NCI-H1436 (cell line): ENCODE measurements at places on chromosomes 7 and 10.

GRCh38 chr7:148566736-148567135, 23.8 kb upstream of the C7orf33 start:
- DNase-seq: no peak

GRCh38 chr7:132857031-132857430, 224.9 kb downstream of the CHCHD3 start:
- no peak for DNase-seq

DNA sequence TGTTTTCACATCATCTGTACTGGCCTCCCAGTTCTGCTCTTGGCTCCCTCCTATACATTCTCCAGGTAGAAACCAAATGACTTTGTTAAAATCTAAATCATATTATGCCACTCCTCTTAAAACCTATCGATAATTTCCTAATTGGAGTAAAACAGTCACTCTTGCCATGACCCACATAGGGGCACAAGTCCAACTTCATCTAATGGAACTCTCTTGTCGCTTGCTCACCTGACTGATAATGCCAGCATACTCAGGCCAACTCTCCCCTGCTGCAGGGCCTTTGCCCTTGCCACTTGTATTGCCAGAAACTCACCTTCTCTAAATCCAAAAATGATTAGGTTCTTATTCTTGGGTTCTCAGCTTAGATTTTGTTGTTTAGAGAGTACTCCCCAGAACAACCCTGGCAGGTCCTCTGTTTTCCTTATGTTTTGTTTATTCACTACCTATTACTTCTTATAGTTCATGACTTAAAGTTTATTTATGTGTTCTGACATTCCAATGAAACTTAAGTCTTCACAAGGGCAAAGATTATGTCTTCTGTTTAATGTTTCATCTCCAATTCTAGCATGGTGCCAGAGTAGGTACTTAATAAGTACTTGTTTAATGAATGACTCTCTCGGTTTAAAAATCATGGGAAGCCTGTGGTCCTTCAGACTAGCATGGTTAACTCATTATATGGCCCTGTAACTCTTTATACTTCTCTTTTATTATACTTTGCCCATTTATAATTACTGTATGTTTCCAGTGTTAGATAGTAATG, 345.9 kb upstream of the SMIM30 start:
- no peak for DNase-seq

DNA sequence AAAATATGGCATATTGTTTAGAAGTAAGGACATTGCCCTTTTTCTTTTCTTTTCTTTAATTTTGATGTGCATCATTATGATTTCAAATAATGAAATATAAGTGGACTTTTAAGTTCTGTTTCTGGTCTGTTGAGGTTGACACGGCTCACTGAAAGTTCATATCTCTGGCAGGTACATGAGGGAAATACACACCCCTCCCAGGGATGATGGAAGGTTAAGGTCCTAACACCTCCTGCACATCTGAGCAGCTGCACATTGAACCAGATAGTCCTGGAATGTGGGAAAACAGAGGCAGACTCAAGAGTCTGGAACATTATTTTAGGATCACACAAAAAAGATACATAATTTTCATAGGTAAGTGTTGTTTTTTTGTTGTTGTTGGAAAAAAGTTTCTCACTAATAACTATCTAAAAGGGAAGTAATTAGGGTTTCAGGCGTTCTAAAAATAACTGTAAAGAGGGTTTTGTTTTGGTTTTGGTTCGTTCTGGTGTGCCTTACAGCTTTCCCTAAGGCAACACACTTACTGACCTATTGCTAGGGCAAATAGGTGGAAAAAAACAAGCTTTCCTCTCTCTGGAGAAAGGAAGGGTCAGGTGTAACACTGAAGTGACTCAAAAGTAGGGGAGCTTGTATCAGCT, 201.2 kb upstream of the PRKCQ start:
- DNase-seq: no peak

- no peak for DNase-seq
Measured at GRCh38 chr10:60822809-60823208, 44.5 kb downstream of the CDK1 start.

DNA sequence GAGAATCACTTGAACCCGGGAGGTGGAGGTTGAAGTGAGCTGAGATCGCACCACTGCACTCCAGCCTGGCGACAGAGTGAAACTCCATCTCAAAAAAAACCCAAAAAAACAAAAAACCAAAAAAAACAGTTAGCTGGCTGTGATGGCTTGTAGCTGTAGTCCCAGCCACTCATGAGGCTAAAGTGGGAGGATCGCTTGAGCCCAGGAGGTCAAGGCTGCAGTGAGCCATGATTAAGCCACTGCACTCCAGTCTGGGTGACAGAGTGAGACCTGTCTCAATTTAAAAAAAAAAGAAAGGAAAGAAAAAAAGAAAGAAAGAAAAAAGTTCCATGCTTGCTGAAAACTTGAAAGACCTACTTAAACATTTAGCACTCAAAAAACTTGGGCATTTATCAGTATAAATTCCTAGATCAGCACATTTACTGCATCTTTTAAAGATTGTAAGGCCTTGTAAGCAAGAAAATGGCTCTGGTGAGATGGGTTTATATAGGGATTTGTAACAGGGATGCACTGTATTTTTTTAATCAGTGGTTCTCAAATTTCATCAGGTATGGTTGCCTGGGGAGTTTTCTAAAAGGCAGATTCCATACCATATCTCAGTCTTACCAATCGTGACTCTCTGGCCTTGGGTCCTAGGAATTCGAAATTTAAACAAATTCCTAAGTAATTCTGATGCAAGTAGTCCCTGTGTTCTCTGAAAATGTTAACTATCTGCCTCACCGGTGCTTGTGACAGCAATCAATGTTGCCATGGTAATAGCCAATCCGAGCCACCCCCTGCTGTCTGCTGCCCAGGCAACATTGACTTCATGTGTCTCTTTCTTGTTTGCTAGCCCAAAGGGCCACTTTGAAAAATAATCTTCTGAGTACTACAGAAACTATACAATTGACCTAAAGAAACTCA, 11.5 kb upstream of the NT5C2 start:
- DNase-seq: no peak

- no peak for DNase-seq
Measured at GRCh38 chr7:106080300-106080987, 31.7 kb downstream of the SYPL1 start.

- no peak for DNase-seq
Measured at GRCh38 chr10:80289451-80290287, at the start of gene MAT1A. Gene MAT1A (minus strand): TSS chr10:80289658. CDS start chr10:80289423, 235 bp downstream.

- DNase-seq: no peak
Measured at GRCh38 chr7:84175461-84175860, 19.1 kb downstream of the SEMA3A start.

DNA sequence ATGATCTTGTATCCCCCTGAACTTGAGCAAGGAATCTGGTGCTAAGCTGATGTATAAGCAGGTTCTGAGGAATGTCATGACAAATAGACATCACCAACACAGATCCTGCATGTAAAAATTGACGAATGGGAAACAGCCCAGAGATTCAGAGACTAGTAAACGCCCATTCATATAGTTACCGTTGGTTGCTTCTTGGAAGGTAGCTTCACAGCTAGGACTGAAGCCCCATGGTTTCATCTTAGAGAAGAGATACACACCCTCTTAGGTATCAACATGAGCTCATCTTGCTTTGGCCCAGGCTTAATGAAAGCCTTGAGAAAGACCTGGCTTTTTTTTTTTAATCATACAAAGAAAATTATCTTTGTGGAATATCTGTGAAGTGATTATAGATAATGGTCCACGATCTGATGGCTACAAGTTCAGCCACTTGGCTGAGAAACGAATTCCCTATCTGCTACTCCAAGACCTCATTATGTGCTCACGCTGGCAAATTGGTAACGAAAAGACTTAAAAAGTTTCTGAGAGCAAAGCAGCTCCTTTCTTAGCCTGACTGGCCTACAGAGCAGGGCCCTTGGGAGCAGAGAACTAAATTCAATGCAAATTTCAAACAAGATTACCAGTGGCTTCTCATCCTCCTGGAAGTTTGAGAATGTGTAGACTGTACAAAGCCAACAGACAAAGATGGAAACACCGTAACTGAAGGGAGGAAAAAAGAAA, 181.1 kb downstream of the NRP1 start:
- DNase-seq: no peak

DNA sequence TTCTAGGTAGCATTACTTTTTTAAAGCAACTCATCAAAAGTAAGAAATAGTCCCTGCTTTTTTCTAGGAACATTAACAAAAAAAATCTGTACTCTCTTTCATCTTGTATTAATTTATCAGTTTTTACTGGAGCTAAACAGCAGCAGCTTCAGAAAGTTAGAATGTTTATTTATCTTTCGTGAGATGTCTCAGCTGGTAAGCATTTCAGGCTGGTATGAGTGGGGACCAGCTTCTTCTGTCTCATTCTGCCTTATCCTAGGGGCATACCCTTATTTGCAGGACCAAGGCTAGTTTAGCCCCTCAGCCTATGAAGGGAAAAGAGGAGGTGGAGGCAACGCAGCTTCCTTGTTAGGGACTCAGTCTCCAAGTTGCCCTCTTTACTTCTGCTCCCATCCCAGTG, 35.1 kb downstream of the LANCL2 start:
- no peak for DNase-seq

DNA sequence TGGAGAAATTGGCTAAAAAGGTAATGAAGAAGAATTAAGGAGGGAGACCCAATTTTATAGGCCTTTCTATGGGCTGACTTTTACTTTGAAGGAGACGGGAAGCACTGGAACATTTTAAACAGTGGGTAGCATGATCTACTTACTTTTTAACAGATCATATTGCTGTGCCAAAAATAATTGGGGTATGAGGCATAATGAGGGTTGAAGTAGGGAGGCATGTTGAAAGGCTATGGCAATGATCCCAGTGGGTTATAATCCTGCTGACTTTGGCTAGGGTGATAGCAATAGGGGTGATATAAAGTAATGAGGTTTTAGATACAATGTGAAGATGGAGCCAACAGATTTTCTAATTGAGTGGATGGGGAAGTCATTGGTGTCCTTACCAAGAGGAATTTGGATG, 73.2 kb downstream of the GPR37 start:
- DNase-seq: no peak

- no peak for DNase-seq
Measured at GRCh38 chr7:141695803-141696289, 6.1 kb downstream of the DENND11 start.

GRCh38 chr10:120765226-120765803, 85.8 kb upstream of the WDR11 start:
- no peak for DNase-seq

DNA sequence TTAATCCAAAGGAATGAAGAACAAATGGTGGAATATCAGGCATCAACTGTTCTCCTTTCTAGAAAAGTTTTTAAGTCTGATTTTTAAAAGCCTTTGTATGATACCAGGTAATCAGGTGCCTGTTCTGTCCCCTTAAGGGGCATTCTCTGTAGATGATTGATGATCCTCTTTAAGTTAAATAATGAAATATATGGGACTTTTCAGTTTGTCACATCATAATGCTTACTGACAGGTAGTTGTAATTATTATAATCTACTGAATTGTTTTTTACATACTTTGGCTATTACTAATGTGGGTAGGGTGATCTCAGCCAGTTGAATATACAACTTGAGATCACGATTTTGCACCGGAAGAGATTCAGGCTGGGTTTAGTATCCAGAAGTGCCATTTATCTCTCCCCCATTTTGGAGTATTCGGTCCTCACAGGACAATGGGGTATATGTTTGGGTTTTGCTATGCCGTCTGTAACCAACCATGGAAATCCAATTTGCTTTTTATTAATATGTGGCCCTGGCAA, 330.2 kb downstream of the BICC1 start:
- no peak for DNase-seq

- DNase-seq: no peak
Measured at GRCh38 chr10:13416760-13417159, 68.7 kb upstream of the SEPHS1 start.

DNA sequence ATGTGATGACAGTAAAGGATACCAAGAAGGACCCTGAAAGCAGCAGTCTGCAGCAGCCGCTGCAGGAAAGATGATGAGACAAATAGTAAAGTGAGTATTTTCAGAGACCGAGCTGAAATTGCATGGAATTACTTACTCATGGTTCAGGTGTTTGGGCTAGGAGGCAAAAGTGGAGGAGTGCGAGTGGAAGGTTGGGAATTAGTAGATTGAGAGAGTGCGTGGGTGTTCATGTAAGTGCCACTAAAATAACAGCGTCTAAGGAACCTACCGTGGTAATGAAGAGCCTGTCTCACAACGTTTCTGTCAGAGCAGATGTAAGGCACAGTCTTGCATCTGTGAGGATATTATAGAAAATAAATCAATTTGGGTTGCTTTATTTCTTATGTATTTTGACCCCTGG, 48.3 kb upstream of the FMC1 start:
- DNase-seq: no peak

GRCh38 chr7:3232228-3232627, 68.8 kb upstream of the SDK1 start:
- no peak for DNase-seq

DNA sequence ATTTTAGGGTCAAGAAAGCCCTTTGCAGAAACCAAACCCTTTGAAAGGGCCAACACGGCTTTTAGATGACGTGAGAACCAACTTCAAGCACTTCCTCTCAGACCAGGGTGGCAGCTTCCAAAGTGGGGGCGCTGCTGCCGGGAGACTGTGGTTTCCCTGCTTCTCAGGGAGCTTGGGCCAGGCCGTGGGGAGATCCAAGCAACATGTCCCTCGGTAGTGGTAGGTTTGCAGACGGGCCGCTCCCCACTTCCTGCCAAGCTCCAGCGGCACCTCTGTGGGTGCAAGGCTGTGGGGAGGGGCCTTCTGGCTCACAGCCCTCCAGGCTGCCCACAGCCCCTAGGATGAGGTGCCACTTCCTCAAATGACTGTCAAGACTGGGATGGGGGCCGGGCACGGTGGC, 132.4 kb downstream of the FAM53B start:
- DNase-seq: no peak

DNA sequence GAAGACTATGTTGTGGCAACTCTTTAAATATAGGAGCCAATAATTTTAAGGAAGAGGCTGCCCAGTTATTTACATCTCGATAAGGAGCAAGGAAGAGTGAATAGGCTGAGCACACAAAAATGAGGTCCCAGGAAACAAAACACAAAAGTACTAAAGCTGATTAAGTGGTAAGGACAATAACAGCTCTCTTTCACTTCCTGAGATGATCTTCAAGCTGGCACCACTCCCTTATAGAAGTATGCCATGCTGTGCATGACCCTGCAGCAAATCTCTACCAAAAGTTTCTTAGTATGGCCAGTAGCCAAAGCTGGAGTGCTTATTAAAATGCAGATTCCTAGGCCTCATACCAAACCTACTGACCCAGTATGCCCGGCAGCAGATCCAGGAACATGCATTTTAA, 39.7 kb downstream of the CADPS2 start:
- no peak for DNase-seq

DNA sequence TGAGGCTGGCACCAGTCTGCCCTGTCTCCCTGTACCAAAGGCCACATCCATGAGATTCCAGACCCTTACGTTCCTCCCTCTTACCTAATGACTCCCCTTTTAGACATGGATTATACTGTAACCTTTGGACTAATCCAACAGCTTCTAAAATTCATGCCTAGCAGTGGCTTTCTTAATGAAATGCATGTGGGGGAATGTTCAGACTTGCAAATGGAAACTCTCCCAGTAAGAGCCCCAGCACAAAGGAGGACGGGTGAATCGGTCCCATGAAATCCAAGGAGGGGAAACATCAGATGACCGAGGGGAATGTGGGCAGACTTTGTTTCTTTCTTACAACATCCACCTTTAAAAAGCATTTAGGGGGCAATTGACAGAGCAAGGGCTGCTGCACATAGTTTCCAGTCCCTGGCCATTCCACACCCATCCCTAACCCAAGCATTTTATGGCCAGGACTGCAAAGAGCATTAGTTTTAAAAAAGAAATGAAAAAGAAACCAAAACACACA, 71.5 kb downstream of the COL13A1 start:
- no peak for DNase-seq
